ENCODE measurements at places on chromosomes 6 and 20. TPM values are rescaled to one million over a fixed set of nuclear protein-coding genes. Genes with fewer than 3 reads are reported as not detected.

DNA sequence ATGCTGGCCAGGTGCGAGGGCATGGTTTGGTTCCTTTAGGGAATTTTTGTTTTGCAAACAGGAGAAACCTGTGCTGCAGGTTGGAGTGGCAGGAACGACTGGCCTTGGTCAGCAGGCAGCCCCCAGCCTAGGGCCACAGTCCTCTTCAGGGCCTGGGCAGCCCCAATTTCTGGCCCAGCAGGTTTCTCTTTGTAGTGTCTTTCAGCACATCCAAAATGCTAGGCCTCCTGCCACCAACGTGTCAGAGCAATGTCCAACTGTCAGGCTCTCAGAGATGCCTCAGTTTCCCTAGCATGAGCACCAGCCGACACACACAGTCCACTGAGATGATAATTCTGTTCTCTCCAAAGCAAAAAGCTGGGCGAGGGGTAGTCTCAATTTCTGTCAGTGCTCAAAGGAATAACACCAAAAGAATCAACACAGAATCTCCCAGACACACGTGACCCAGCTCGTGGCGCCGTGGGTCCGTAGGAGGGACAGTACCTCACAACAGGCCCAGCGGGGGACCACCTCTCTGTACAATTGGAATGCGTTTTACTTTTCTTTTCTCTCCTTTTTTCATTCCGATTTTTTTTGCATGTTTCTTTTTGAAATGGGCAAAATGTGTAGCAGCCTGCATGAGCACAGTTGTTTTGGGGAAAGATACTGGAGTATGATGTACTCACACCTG, 125.9 kb downstream of the TAF4 start:
- no peak overlapping the region for H3K4me3 ChIP-seq
- no peak overlapping the region for H3K27ac ChIP-seq
- no peaks in the 10 kb centered on the region for H3K4me1 ChIP-seq
- peaks cover 12% of the 10 kb centered on the region for H3K27me3 ChIP-seq

DNA sequence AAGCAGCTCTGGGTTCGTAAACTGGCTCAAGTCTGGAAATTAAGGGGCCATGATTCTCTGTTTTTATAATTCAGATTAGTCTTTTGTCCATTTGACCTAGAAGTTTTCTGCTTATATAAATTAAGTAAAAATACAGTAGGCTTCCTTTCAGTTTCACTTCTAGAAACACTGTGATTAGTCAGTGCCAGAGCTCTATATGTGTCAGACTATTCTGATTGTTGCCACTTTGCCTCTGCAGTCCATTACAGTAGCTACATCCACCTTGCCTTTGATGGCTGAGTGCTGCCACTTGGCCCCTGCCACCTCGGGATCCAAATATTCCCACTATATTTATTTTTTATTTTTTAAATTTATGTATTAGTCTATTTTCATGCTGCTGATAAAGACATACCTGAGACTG, 7.9 kb downstream of the ZC2HC1B start:
- no peak overlapping the region for H3K27ac ChIP-seq
- H3K27me3 ChIP-seq, result no peaks in the 10 kb centered on the region
- H3K36me3 ChIP-seq, result no peaks in the 10 kb centered on the region
- H3K4me1 ChIP-seq, result no peaks in the 10 kb centered on the region
- H3K4me3 ChIP-seq, result no peak overlapping the region

BIRC7 gene
- not detected for total RNA-seq

HNF4A gene
- total RNA-seq, result 0.27 TPM

ESR1 gene
- total RNA-seq, result 2.2 TPM

DNA sequence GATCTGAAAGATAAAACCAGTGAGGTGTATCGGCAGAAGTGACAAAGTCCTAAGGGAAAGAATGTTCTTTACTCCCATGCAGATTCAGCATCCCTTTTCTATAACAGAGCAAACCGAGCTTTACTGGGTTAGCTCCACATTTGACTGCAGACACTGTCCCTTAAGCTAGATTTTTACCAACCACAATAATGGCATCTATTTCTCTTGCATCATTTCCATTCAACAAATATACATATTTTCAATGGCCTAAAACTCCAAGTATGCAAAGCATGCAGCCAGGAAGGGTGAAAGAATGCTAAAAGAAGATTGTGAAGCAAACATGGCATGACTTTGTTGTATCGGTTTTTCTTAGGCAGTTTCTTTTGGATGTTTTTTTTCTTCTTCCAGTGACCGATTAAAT, 255.4 kb downstream of the OGFRL1 start:
- H3K27me3 ChIP-seq, result no peaks in the 10 kb centered on the region
- no peak overlapping the region for H3K4me3 ChIP-seq
- no peak overlapping the region for H3K27ac ChIP-seq

DNA sequence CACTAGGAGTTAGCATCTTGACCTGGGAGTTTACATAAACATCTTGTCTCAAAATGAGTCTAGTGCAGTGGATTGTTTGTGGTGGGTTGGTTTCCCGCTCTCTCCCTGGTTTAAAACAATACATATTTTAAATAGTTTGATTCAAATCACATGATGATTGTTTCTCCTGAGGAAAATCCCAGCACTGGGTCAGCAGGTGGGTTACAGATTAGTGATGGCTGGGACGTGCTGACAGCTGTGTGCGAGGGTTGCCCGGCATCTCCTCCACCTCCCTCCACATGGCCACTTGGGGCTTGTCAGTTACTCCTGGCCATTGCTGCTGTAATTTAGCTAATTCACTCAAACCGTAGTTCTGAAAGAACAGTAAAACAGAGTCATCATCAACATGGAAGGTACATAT, 306.4 kb upstream of the CITED2 start:
- no peak for DNase-seq
- no peak overlapping the region for H3K4me3 ChIP-seq
- H3K36me3 ChIP-seq, result no peaks in the 10 kb centered on the region
- no peak overlapping the region for H3K27ac ChIP-seq
- H3K27me3 ChIP-seq, result no peaks in the 10 kb centered on the region
- H3K4me1 ChIP-seq, result no peaks in the 10 kb centered on the region

RHAG gene
- 1.4 TPM for total RNA-seq

GRCh38 chr20:57498425-57499400, 26.2 kb downstream of the CTCFL start:
- no peaks in the 10 kb centered on the region for H3K36me3 ChIP-seq
- DNase-seq, result no peak
- no peaks in the 10 kb centered on the region for H3K27me3 ChIP-seq
- H3K4me3 ChIP-seq, result no peak overlapping the region

GRCh38 chr20:53930651-53931504, 139.5 kb downstream of the BCAS1 start:
- peaks cover 6% of the 10 kb centered on the region for H3K4me1 ChIP-seq
- no peaks in the 10 kb centered on the region for H3K36me3 ChIP-seq
- no peak overlapping the region for H3K27ac ChIP-seq
- DNase-seq, result no peak
- no peaks in the 10 kb centered on the region for H3K27me3 ChIP-seq

GRCh38 chr20:62233684-62234083, 4.6 kb upstream of the OSBPL2 start:
- no peak for DNase-seq
- no peaks in the 10 kb centered on the region for H3K27me3 ChIP-seq
- no peaks in the 10 kb centered on the region for H3K4me1 ChIP-seq
- no peak overlapping the region for H3K27ac ChIP-seq
- no peaks in the 10 kb centered on the region for H3K36me3 ChIP-seq

DNA sequence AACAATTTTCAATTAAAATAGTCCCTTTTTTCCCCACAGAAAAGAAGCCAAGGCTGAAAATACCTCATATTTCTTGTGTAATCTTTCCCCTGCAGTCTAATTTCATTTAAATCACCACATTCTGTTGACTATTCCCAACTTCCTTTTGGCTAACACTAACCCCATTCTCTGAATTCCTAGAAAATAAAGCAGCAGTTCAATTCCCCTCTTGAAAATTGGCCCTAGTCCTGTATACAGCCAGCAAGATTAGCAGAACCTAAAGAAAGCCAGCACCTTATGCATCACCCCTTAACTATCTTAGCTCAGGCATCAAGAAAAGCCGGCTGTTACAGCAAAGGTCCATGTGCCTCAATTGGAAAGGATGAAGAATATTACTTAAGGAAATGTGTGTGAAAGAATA, 69.7 kb downstream of the MDN1 start:
- H3K4me1 ChIP-seq, result no peaks in the 10 kb centered on the region
- H3K4me3 ChIP-seq, result no peak overlapping the region
- DNase-seq, result no peak
- peaks cover 27% of the 10 kb centered on the region for H3K36me3 ChIP-seq

DNA sequence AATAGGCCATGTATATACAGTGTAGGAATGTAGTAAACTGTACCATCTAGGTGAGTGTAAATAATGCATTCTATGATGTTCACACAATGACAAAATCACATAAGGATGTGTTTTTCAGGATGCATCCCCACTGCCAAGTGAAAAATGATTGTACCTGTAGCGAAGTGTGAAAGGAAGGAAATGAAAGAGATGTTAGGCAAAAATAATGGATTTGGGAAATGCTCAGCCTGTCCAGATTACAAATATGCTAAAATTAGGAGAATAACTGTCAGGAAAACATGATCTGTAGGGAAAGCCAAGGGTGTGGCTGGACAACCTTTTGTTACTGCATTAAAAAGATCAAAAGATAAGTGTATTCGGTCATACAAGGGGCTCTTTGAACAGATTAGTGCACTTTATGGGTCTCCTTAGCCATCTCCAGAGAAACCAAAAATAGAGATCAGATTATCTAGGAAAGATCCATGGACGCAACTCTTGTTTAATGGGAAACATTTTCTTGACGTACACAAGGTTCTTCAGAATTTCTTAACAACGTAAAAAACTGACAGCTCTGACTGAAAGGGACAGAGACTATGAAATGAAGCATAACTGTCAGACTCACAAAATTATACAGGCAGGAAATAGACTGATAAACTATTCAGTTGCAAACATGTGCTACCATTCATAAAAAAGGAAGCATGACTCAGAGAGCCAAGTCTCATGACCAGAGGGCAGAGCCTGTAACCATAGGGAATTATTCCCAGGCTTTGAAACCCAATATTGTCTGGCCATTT, 253.6 kb upstream of the RAB32 start:
- H3K27ac ChIP-seq, result no peak overlapping the region
- H3K4me1 ChIP-seq, result no peaks in the 10 kb centered on the region
- H3K4me3 ChIP-seq, result no peak overlapping the region
- H3K36me3 ChIP-seq, result no peaks in the 10 kb centered on the region

SIRPD gene
- total RNA-seq, result not detected

GRCh38 chr20:59939879-59940128, 301 bp downstream of the PPP1R3D start:
- H3K27me3 ChIP-seq, result no peaks in the 10 kb centered on the region
- H3K27ac ChIP-seq, result peak overlapping the region; percentile 98
- peaks cover 8% of the 10 kb centered on the region for H3K36me3 ChIP-seq
- peak overlapping the region; percentile 65 for H3K4me3 ChIP-seq
- peak; percentile 74 for DNase-seq

GRCh38 chr20:37759761-37760209, 66.0 kb downstream of the CTNNBL1 start:
- no peaks in the 10 kb centered on the region for H3K4me1 ChIP-seq
- no peak overlapping the region for H3K4me3 ChIP-seq
- H3K27me3 ChIP-seq, result no peaks in the 10 kb centered on the region
- peaks cover 4% of the 10 kb centered on the region for H3K36me3 ChIP-seq
- DNase-seq, result no peak

GRCh38 chr6:111411978-111412566, 70.9 kb downstream of the REV3L start:
- H3K27ac ChIP-seq, result no peak overlapping the region
- H3K36me3 ChIP-seq, result no peaks in the 10 kb centered on the region
- DNase-seq, result no peak
- peaks cover 21% of the 10 kb centered on the region for H3K4me1 ChIP-seq

- peaks cover 76% of the 10 kb centered on the region for H3K4me1 ChIP-seq
- H3K27ac ChIP-seq, result no peak overlapping the region
- no peaks in the 10 kb centered on the region for H3K27me3 ChIP-seq
Observed at GRCh38 chr6:110338820-110339470, 19.2 kb downstream of the METTL24 start.

BPI gene
- total RNA-seq, result not detected

KCNK16 gene
- total RNA-seq, result not detected

GRCh38 chr20:52731093-52731492, 241.1 kb upstream of the TSHZ2 start:
- no peak for DNase-seq
- no peak overlapping the region for H3K4me3 ChIP-seq
- no peaks in the 10 kb centered on the region for H3K4me1 ChIP-seq

- no peaks in the 10 kb centered on the region for H3K27me3 ChIP-seq
- H3K4me1 ChIP-seq, result peaks cover 41% of the 10 kb centered on the region
Observed at GRCh38 chr6:125157280-125157679, 3.7 kb downstream of the TPD52L1 start.

- DNase-seq, result no peak
- no peaks in the 10 kb centered on the region for H3K36me3 ChIP-seq
- H3K27me3 ChIP-seq, result no peaks in the 10 kb centered on the region
- H3K27ac ChIP-seq, result no peak overlapping the region
- no peak overlapping the region for H3K4me3 ChIP-seq
Observed at GRCh38 chr6:107676042-107676441, 148.1 kb downstream of the SCML4 start.

BPIFA1 gene
- not detected for total RNA-seq

GRCh38 chr6:88376768-88377387, 210.7 kb upstream of the CNR1 start:
- H3K36me3 ChIP-seq, result no peaks in the 10 kb centered on the region
- H3K4me3 ChIP-seq, result no peak overlapping the region
- no peak overlapping the region for H3K27ac ChIP-seq
- H3K4me1 ChIP-seq, result peaks cover 16% of the 10 kb centered on the region
- DNase-seq, result no peak
- no peaks in the 10 kb centered on the region for H3K27me3 ChIP-seq

- H3K36me3 ChIP-seq, result no peaks in the 10 kb centered on the region
- no peaks in the 10 kb centered on the region for H3K4me1 ChIP-seq
- no peaks in the 10 kb centered on the region for H3K27me3 ChIP-seq
- no peak overlapping the region for H3K4me3 ChIP-seq
Observed at GRCh38 chr6:25706314-25707014, 48.1 kb upstream of the SLC17A4 start.

TP53TG5 gene
- total RNA-seq, result 0.36 TPM

DNA sequence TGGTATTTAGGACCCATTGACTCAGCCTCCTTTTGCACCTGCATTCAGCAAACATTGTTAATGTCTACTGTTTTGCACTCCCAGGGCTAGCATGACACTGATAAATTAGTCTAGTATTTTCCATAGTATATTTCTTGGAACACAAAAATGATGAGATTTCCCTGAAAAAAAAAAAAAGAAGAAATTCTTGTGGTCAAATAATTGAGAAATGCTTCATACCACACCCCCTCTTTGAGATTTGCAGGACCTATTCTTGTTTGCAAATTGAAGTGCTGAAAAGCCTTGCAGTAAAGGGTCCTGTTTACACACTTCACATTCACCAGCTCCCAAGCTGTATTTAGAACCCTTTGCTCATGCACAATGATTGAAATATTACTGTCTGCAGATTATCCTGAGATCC, 36.3 kb upstream of the CLIC5 start:
- no peaks in the 10 kb centered on the region for H3K36me3 ChIP-seq
- DNase-seq, result no peak
- H3K4me3 ChIP-seq, result no peak overlapping the region
- no peaks in the 10 kb centered on the region for H3K27me3 ChIP-seq
- no peak overlapping the region for H3K27ac ChIP-seq
- no peaks in the 10 kb centered on the region for H3K4me1 ChIP-seq

ULBP3 gene
- 0.95 TPM for total RNA-seq
